NCI-H1105 (cell line): ENCODE measurements at places on chromosomes 7 and 10.

DNA sequence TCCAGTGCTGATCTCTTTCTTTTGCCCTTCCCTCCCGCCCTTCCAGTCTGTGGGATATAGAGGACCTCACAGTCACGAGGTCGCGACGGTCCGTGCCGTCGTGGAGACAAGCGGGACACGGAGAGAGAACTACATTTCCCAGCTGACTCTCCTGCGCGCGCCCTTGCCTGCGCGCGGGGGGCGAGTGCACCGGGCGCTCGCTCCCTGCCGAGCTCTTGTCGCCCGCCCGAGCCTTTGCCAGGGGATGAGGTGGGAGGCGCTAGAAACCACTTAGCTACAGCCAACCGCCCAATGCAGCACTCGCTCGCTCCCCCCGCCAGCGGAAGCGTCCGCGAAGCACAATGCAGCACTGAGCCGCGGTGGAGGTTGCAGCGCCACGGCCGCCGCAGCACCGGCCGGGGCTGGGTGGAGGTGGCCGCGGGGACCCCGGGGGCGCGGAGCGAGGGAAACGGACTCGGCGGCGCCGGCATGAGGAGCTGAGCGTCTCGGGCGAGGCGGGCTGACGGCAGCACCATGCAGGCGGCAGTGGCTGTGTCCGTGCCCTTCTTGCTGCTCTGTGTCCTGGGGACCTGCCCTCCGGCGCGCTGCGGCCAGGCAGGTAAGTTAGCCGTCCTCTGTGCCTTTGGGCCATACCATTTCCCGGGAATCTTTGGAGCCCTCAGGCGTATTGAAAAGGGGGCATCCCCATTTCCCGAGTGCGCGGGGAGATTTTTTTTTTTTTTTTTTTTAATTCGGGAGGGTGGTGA, at the start of gene ADAM22:
ADAM22 (plus strand) TSS at position 299 of the 746 bp plus-strand sequence; CDS start at position 514, 215 bp downstream.
- DNase-seq = peak; percentile 96

GRCh38 chr7:157017149-157017548, 6.7 kb upstream of the MNX1 start:
- DNase-seq = no peak

DNA sequence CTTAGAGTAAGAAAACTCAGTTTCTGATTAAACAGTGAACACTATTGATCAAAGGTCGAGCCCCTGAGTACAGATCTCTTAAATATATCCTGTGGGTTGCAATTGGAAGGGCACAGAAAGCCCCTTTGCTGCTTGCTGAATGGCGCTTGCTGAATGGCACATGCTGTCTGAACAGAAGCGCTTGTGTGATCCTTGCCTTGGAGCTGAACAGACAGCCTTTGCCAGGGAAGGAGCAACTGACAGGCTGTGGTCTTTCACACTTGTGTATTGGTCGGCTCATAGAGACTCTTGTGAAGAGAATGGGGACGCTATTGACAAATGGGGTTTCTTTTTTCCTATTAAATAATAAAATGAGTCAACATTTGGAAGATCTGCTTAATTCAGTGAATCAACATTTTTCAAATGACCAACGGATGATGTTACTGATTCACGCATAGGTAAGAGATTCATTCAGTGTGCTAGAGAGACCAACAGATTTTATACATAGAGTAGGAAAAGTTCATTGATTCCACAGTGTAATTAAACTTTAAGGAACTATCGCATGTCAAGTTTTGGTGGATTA, 99.4 kb upstream of the TNS3 start:
- DNase-seq = no peak

- no peak for DNase-seq
These were observed 29.6 kb downstream of the HIBADH start for GRCh38 chr7:27633062-27633461.

- no peak for DNase-seq
These were observed 224.9 kb upstream of the TMEM229A start for GRCh38 chr7:124257638-124258308.

DNA sequence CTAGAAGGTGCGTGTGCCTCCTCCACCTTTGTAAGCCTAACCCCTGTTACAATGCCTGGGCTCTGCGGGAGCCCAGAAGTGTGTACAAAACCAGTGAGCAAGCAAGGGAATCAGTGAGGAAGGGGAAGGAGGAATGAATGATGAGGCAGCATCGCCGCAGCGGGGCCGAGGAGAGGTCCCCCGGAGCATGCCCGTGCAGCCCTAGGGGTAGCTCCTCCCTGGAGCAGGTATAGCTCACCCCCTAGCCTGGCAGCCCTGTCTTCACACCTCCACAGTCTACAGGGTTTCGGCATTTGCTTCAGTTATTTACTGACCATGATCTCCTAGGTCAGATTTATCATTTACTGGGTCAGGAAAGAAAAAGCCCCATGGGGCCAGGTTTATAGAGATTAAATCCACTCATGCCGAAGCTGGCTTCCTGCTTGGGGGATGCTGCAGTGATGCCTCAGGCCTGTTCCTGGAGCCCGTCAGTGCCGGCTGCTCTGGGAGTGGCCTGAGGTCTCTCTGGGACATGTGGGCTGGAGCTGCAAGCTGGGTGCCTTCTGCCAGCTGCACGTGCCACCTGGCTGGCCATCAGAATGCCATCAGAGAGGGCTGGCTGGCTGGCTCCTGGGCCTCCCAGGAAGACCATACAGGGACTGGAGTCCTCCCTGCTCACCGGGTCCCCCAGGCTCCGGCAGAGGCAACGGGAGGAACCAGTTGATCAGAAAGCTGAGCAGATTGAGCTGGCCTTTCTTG, 138.9 kb downstream of the GRK5 start:
- no peak for DNase-seq

- no peak for DNase-seq
These were observed 258.6 kb downstream of the BMPER start for GRCh38 chr7:34163956-34164355.

DNA sequence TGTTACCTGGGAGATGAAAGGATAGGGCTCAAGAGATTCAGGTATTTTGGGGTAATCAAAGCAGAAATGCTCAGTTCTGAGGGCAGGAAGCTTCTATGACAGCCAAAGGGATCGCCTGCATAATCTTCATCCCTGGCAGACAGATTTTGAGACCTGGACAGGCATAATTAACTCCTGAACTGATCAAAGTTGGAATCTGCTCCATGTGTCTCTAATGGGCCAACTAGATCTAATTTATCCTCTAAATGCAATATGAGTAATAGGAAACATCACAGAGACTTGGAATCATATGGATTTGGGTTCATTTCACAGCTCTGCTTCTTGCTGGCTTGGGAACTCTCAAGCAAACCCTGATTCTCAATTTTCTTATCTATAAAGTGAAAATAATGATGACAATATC, 41.2 kb upstream of the EPHB6 start:
- no peak for DNase-seq

GRCh38 chr10:88088441-88089340, 225.3 kb downstream of the PTEN start:
- no peak for DNase-seq

- DNase-seq = no peak
These were observed 184.4 kb downstream of the TCERG1L start for GRCh38 chr10:131127138-131127589.

DNA sequence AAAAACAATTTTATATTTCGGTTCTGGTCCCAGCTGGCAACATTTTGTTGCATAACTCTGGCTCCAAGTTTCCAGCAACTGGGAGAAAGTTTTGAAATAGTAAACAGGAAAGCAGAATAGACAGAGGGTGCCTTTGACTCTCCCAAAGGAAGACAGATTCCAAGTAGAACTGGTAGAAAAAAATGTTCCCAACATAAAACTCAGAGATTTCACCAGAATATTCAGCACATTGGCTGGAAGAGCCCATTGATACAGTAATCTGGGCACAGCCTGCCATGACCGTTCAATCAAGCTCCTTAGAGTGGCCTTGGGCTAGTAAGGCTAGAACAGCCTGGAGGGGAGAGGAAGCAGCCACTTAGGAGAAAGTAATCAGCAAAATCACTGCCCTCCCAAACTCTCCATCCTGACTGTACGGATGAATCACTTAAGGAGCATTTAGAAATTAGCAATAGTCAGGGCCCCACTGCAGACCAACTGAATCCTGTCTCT, 120.4 kb downstream of the CUBN start:
- DNase-seq = no peak

DNA sequence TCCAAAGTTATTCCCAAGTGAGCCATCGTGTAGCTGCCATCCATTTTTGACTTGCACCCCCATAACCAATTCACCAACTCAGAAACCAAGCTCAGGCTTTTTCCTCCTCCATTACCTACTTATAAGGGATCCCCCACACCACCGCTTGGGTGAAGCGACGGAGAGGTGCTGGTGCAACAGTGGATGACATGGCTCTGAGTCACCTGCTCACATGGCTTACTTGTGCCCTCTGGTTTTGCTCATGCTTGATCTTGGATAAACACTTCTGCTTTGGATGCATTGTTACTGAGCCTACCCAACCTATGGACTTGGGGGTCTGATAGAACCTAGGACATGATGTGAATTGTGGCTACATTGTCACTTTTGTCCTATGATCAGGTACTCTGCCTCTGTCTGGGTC, 12.0 kb upstream of the AKR1B1 start:
- DNase-seq = no peak

DNA sequence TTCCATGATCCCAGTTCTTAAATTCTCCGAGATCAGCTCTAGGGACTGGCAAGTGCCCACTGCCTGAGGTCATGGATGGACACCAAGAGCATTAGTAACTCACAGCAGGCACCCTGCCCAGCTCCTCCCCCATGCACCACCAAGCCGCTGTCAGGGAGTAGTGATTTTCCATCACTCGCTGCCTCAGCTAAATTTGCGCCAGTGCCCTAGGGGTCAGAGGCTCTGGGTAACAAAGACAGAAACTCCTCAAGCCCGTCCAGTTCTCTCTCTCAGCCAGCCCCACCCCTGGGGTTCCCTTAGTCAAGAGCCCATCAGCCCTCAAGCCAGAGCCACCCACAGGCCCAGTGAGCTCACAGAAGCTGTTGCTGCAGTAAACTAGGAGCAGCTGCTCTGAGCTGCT, 30.0 kb downstream of the PAX2 start:
- DNase-seq = no peak

DNA sequence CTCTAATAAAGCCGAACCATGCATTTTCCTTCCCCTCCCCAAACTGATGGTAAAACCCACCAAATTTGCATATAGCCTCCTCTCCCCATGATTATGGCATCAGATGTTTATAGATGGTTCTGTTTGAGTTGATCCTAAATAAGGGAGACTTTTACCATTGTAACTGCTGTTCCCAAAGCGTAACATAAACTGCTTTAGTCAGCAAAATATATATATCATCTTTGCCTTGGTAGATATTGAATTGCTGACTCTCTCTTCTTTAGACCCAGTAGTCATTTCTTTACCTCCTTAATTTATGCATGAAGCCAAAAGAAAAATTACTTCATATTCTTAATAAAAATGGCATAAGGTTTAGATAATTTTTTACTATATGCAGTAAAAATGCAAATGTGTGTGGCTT, 86.2 kb upstream of the LRGUK start:
- DNase-seq = no peak

DNA sequence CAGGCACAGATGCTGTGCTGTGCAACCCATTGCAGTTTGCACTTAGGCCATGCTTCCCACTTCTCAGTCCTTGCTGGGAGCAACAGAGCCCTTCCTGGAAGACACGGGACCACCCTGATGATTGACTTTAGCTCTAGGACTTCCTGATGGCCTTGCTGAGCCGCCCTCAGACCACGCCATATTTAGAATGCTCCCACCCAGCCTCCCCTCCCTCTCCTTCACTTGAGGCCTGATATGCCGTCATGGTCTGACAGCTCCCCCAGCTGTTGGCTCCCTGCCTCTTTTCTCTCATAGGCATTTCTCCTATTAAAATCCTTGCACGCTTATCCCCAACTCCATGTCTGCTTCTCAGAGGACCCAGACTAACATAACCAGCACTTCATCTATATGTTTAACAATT, 29.4 kb upstream of the GATAD1 start:
- no peak for DNase-seq

- DNase-seq = no peak
These were observed 5.1 kb upstream of the LRRC27 start for GRCh38 chr10:132326925-132327324.
